ENCODE measurements at places on chromosomes 7 and 10.

GRCh38 chr10:131310551-131311401 lies 745 bp downstream of the TCERG1L start:
- no peak for DNase-seq

- DNase-seq, result no peak
Observed at GRCh38 chr10:13168781-13169180, 7.4 kb downstream of the MCM10 start.

- no peak for DNase-seq
Observed at GRCh38 chr10:77944519-77944918, 18.0 kb upstream of the DLG5 start.

- DNase-seq, result no peak
Observed at GRCh38 chr7:4052130-4052529, 630.0 kb upstream of the FOXK1 start.
